ENCODE measurements at places on chromosomes 6 and 20.

- DNase-seq, result no peak
Measured at GRCh38 chr6:45477278-45477677, 99.5 kb upstream of the SUPT3H start.

DNA sequence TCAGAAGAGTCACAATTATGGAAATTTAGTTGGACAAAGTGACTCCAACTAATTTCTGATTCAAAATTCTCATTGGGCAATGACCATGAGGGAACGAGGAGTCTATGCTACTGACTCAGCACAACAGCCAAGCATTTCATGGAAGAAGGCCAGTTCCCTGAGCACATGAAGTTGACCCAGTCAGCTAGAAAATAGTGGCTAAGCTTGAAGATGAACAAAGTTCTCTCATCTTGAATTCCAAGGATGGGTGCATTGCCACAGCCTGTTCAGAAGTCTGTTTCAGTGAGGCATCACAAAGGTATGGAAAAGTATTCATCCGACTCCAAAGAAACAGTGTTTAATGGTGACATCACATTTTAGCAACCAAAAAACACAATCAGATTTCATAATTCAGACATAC lies 676.9 kb downstream of the HACE1 start:
- no peak for DNase-seq

DNA sequence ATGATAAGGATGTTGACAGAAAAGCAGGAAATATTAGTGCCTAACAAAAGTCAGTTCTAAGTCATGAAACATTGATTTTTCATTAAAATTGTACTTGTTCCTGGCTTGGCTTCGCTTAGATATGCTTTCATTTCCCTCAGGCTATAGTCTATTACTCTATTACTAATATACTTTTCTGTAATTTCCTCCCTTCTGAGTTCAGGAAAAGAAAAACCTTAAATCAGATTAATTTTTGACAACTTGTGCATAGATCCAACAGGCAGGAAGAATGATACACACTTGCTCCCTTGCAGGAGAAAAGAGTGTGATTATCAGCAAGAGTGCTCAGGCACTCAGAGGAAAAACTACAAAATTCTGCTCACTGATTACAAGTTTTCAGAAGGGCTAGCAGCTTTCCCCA lies 145.2 kb upstream of the THEMIS start:
- no peak for DNase-seq

- DNase-seq, result no peak
Measured at GRCh38 chr6:153725456-153725855, 313.6 kb upstream of the OPRM1 start.

GRCh38 chr6:80939898-80940297 lies 812.6 kb downstream of the TENT5A start:
- no peak for DNase-seq

GRCh38 chr20:18815194-18815942 lies 1.8 kb downstream of the SCP2D1 start:
- no peak for DNase-seq

DNA sequence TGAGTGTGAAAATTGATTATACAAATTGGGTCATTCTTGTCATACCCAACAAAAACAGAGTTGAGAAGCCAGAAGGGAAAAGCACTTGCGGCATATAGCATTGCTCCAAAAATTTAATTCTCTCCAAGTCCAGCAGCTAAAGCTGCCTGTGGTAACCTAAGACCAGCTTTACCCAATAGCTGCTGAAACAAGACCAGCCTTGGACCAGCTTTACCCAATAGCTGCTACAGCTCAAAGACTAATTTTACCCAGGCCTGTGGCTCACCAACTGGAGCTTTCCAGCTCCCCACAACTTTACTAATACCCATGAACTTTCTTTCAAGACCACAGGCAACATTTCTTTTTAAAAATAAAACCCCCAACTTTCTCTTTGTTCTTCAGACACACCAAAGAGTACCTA lies 32.8 kb upstream of the ZNF133 start:
- DNase-seq, result no peak

DNA sequence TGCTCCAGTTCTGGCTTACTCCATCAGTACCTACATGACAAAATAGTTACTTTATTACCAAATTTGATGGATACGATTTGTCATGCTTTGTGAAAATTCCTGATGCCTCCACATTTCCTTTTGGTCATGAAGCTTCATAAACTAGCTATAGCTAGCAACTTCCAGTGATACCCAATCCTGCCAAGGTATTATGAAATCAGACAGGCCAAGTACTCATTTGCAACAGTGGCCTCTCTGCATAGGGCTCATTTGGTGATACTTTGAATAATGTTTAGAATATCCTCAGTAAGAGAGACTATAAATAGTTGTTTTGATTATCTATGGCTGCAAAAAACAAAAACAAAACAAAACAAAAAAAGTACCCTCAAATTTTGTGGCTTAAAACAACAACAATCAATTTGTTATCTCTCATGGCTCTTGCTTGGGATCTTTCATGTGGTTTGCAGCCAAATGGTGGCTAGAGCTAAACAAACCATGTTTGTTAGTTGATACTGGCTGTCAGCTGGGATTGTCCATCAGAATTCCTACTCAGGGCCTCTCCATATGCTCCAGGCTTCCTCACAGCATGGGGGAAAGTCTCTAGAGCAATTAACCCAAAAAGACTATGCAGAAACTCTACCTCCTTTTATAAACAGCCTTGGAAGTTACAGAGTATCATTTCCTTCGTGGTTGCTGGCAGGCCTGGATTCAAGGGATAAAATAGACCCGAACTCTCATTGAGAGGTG lies 10.1 kb upstream of the PRL start:
- DNase-seq, result no peak
